Panc1 (cell line): ENCODE measurements at places on chromosomes 12 and 14. TPM values are rescaled to one million over a fixed set of nuclear protein-coding genes. Genes with fewer than 3 reads are reported as not detected.

DNA sequence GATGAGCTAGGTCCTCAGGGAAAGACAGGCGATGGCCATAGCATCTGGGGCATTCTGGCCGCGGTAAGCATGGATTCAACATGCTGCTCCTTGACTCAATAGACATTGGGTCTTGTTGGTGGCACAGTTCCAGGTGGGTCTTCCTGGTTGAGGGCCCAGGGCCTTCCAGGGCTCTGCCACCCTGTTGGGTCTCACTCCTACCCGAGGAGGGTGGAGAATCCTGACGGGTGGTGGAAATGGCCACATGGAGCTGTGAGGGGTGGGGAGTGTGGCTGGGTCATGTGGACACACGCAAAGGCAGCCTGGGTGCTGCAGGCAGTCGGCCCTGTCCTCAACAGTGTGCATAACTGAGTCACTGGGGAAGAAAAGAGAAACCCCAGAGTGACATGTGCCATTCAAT is 148.1 kb downstream of the KIF26A start:
- no peak for DNase-seq

DNA sequence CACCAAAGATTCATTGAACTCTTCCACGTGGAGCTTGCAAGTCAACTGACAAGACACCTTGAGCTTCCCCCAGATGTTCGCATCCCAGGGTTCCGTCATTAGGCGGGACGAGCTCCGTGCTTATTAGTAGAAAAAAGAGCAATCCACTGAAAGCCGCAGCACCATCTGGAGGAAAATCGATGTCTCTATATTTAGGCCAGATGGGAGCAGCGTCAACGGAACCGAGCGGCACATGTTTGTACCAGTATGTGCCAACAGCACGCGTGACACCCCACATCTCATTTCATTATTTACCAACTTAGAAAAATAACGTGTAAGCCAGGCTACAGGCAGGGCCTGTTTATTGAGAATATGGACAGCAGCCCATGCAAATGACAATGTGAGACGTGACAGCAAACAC is 45.8 kb upstream of the TMEM132D start:
- no peak for DNase-seq

GRCh38 chr12:124949066-124949465 is 34.6 kb upstream of the UBC start:
- no peak for DNase-seq

Gene PITPNM2
- total RNA-seq: 26.4 TPM

GRCh38 chr14:68899033-68899603 is 80.0 kb downstream of the ACTN1 start:
- no peak for DNase-seq

GRCh38 chr12:50961708-50962107 is 9.4 kb downstream of the HIGD1C start:
- DNase-seq: no peak

Gene SLCO1B3
- total RNA-seq: 0.85 TPM

GRCh38 chr14:80087411-80087810 is 123.9 kb downstream of the DIO2 start:
- DNase-seq: no peak
